ENCODE measurements at places on chromosomes 2 and 18. TPM values are rescaled to one million over a fixed set of nuclear protein-coding genes. Genes with fewer than 3 reads are reported as not detected.

SLC9A2 gene
- polyA plus RNA-seq = 0.09 TPM

IL36A gene
- not detected for polyA plus RNA-seq

UGT1A8 gene
- polyA plus RNA-seq = not detected

GRCh38 chr2:188079196-188079595 lies 212.5 kb upstream of the GULP1 start:
- no peak overlapping the region for H3K4me3 ChIP-seq
- no peaks in the 10 kb centered on the region for H3K4me1 ChIP-seq
- H3K36me3 ChIP-seq = no peaks in the 10 kb centered on the region
- no peaks in the 10 kb centered on the region for H3K27me3 ChIP-seq
- H3K27ac ChIP-seq = no peak overlapping the region

DNA sequence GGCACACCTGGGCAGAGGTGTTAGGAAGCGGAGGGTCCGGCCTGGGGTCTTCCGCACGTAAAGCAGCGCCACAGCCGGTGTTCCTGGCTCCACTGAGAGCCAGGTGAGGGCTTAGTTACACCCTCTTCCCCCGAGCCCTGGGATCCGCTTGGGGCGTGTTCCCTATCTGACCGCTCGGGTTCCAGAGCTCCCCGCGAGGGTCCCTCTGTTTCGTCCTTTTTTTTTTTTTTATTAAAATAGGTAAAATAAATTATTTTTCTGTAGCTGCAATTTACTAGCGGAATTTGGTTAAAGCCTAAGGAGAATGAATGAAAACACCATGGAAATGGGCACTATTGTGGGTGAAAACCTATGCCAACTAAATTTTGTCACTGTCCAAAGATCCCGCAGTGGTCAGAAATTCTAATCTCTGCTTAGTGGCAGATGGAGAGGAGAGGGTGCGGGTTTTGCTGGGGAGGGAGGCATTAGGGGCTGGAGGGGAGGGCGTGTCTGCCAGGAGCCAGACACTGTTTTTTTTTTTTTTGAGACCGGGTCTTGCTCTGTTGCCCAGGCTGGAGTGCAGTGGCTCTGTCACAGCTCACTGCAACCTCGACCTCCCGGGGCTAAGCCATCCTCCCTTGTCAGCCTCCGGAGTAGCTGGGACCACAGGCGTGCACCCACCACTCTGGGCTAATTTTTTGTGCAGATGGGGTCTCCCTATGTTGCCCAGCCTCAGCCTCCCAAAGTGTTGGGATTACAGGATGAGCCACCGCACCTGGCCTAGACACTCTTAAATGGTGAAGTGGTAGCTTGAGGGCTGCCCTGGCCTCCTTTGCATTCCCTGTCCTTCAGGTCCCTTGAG lies 834 bp downstream of the PDCL3 start:
- H3K4me3 ChIP-seq = peak overlapping the region; percentile 71
- peak overlapping the region; percentile 93 for H3K27ac ChIP-seq
- no peaks in the 10 kb centered on the region for H3K27me3 ChIP-seq
- DNase-seq = no peak

DNA sequence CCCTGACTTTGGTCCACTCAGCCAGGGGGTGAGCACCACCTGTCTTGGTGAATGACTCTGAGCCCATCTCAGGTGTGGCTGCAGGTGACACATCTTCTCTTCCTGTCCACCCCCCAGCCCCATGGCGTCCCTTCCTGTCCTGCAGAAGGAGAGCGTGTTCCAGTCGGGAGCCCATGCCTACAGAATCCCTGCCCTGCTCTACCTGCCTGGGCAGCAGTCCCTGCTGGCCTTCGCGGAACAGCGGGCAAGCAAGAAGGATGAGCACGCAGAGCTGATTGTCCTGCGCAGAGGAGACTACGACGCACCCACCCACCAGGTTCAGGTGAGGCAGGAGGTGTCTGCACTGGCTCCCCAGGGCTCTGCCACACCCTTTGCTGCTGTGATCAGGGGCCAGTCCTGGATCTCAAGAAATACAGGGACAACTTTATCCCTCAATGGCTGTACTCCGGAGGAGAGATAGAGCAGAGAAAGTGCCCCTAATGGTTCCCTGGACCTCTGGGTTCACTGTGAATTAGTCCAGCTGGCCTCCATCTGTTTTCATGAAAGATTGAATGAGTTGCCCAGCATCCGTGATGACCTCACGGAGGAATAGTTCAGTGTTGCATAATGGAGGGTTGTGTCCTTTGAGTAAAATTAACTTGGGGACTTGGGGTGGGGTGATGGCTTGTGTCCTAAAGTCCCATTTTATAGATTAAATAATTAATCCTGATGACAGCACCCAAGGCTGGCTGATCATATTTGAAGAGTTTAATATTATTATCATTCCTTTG lies at the start of gene NEU2:
NEU2 (plus strand) TSS at position 122 of the 770 bp plus-strand sequence; CDS start at position 122, 0 bp downstream.
- no peak for DNase-seq
- no peaks in the 10 kb centered on the region for H3K36me3 ChIP-seq
- no peak within 1 kb of the TSS for H3K27ac ChIP-seq
- H3K4me3 ChIP-seq = no peak within 1 kb of the TSS
- H3K4me1 ChIP-seq = no peaks in the 10 kb centered on the region

DNA sequence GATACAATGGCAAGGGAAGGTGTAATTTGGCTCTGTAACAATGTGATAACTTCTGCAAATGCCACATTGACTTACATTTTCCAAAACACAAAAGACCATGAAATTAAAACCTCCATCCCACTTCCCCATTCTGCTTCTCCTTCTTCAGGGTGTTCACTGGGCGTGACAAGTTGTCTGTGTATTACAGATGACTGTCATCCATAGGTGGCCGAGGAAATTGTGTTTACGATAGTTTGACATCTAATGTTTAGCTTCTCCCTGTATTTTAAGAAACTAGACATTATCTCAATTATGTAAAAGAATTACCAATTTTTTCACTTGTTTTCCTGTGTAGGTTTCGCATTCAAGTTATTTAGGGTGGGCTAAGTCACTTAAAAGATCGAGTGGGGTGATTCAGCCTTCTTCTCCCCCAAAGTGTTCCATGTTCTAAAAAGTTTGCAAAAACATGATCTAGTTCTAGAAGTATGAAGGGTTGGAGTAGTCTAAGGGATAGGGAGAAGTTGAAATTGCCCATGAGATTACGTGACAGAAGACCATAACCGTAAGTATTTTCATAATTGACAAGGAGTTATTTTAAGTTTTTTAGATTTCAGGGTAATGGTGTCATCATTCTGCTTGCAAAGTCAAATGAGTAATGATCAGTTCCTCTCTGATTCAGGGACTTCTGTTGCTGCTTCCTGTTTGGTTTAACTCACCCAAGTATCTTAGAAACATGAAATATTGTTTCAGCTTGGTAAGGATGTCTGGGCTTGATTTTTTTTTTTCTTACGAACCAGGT lies 25.2 kb upstream of the CYTIP start:
- H3K27me3 ChIP-seq = no peaks in the 10 kb centered on the region
- H3K36me3 ChIP-seq = no peaks in the 10 kb centered on the region
- peaks cover 1% of the 10 kb centered on the region for H3K4me1 ChIP-seq
- H3K27ac ChIP-seq = no peak overlapping the region

- H3K27me3 ChIP-seq = no peaks in the 10 kb centered on the region
- H3K27ac ChIP-seq = no peak overlapping the region
- no peak overlapping the region for H3K4me3 ChIP-seq
- H3K4me1 ChIP-seq = no peaks in the 10 kb centered on the region
- H3K36me3 ChIP-seq = peaks cover 5% of the 10 kb centered on the region
These were observed 20.5 kb upstream of the TET3 start for GRCh38 chr2:73964223-73964622.

DNA sequence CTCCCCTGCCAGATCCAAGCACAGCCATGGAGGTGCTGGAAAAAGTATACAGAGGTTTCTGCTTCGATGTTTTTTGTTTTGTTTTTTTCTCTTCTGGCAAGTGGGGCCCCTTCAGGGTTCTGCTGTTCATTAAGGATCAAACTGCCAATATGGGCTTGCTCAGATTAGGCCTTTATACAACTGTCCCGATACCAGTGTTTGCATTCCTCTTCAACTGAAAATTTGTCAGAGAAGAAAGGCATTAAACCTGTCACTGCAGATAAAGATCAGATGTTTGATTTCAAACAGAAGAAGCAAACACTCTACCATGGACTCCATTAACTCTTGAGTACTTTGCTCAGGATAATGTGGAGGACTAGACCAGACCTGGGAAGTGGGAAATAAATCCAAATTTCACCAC lies 396.0 kb upstream of the SMIM21 start:
- no peaks in the 10 kb centered on the region for H3K36me3 ChIP-seq
- H3K27me3 ChIP-seq = no peaks in the 10 kb centered on the region
- no peak for DNase-seq
- no peak overlapping the region for H3K4me3 ChIP-seq
- peaks cover 32% of the 10 kb centered on the region for H3K4me1 ChIP-seq

DNA sequence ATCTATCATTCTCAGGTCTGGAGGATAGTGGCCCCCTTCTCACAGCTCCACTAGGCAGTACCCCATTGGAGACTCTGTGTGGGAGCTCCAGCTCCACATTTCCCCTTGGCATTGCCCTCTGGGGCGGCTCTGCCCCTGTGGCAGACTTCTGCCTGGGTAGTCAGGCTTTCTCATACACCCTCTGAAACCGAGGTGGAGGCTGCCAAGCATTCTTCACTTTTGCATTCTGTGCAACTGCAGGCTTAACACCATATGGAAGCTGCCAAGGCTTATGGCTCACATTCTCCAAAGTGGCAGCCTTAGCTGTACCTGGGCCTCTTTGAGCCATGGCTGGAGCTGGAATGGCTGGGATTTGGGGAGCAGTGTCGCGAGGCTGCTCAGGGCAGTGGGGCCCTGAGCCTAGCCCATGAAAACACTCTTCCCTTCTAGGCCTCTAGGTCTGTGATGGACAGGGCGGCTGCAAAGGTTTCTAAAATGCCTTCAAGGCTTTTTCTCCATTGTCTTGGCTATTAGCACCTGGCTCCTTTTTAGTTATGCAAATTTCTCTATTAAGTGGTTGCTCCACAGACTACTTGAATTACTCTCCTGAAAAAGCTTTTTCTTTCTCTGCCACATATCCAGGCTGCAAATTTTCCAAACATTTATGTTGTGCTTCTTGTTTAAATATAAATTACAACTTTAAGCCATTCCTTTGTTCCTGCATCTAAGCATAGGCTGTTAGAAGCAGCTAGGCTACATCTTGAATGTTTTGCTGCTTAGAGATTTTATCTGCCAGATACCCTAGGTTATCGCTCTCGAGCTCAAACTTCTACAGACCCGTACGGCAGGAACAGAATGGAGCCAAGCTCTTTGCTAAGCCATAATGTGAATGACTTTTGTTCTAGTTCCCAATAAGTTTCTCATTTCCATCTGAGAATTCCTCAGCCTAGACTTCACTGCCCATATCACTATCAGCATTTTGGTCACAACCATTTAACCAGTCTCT lies 206.5 kb downstream of the CPS1 start:
- no peak for DNase-seq
- H3K4me1 ChIP-seq = no peaks in the 10 kb centered on the region
- no peak overlapping the region for H3K4me3 ChIP-seq
- no peaks in the 10 kb centered on the region for H3K27me3 ChIP-seq
- no peaks in the 10 kb centered on the region for H3K36me3 ChIP-seq
- H3K27ac ChIP-seq = no peak overlapping the region

- H3K36me3 ChIP-seq = no peaks in the 10 kb centered on the region
- peak overlapping the region; percentile 72 for H3K27ac ChIP-seq
- peak overlapping the region; percentile 84 for H3K4me3 ChIP-seq
These were observed 999 bp downstream of the INSIG2 start for GRCh38 chr2:118089139-118089800.

DNA sequence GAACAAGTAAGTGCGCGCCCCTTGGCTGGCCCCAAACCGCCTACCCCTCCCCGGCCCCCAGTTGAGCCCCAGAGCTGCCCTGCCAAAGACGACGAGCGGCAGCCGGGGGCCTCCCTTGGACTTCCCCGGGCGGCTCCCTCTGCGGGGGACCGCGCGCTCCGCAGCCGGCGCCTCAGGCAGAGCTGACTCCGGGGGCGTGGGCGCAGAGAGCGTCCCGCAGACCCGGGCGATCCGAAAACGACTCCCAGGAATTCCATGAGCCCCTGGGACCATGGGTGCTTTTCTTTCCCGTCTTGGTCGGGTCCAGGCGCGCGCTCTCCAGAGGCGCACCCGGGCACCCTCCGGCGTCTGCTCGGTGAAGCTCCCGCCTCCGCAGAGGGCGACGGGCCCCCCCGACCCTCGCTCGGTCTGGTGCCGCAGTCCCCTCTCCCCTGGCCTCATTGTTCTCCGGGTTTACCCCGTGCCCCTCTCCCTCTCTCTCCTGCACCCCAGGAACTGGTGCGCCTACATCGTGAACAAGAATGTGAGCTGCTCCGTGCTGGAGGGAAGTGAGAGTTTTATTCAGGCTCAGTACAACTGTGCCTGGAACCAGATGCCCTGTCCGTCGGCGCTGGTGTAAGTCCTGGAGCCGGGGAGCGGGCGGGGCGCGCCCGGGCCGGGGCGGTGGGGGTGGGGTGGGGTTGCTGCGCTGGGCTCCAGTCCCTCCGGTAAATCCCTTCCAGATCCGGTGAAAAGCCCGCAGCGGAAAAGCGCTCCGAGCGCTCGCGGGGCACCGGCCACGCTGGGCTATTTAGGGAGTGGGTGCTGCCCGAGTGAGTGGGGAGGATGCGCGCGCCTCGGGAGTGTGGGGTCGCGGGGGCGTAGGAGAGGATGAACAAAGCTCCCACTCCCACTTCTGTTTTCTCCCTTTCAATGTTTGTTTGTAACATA lies 776 bp downstream of the EMILIN2 start:
- H3K4me1 ChIP-seq = peaks cover 16% of the 10 kb centered on the region
- H3K4me3 ChIP-seq = peak overlapping the region; percentile 36
- DNase-seq = peak; percentile 27
- H3K27me3 ChIP-seq = peaks cover 12% of the 10 kb centered on the region
